BJ (cell line): ENCODE measurements at places on chromosomes 2 and 18. TPM values are rescaled to one million over a fixed set of nuclear protein-coding genes. Genes with fewer than 3 reads are reported as not detected.

Gene FN1
- 4,778 and 5,814 TPM in 2 replicates for polyA plus RNA-seq

Gene CTAGE1
- 0.06 TPM in 1 of 2 replicates, not detected in the other for polyA plus RNA-seq

Gene DSG2
- 0.01 TPM in 2 replicates for polyA plus RNA-seq

Gene EMILIN2
- 7.0 and 7.6 TPM in 2 replicates for polyA plus RNA-seq

Gene SIX2
- 0.23 and 0.36 TPM in 2 replicates for polyA plus RNA-seq

Gene HMSD
- polyA plus RNA-seq, result 0.26 and 0.39 TPM in 2 replicates

Gene CD8B2
- polyA plus RNA-seq, result not detected in 2 replicates

- no peak for DNase-seq
Measured at GRCh38 chr2:70566464-70566863, 12.8 kb upstream of the TGFA start.

DNA sequence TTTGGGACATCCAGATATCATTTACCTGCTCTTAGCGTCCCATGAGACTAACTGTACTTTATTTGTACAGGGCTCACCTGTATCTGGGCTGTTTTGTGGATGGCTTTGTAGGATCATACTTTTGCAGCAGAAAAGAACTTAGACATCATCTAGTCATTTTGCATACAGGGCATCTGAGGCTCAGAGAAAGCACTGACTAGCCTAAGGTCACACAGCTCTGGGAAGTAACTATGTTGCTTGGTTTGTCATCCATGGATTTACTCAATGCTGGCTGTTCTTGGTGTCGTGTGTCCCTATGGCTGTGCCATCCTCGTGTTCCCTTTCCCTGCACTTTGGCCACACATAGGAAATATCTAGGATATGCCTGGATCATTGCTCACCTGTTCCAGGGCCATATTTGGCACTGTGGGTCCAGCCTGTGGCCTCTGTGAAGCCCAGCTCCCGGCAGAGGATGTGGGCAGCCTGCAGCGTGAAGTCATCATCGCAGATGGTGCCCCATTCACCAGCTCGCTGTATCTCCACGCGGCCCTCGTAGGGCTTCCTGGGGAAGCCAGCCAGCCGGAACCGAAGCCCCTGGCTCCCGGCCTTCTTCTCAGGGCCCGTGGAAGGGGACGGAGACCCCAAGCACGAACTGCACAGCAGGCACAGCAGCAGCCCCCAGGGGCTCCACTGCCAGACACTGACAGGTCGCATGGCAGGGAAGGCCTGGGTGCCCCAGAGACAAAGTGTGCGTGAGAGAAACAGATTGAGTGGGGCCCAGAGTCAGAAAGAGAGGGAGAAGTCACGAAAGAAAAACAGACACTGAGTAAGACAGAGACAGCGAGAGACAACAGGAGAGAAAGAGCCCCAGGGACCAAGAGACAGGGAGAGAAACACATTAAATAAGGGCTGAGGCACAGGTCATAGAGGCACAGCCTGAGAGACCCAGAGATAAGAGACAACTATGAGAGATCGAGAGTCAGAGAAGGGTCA, 1.5 kb downstream of the LOXL3 start:
- no peak for DNase-seq

- no peak for DNase-seq
Measured at GRCh38 chr2:125313806-125314205, 1288.7 kb downstream of the CNTNAP5 start.

- no peak for DNase-seq
Measured at GRCh38 chr2:26721115-26722032, 28.9 kb downstream of the KCNK3 start.

GRCh38 chr18:3985020-3985419, 470.1 kb downstream of the DLGAP1 start:
- DNase-seq, result no peak

DNA sequence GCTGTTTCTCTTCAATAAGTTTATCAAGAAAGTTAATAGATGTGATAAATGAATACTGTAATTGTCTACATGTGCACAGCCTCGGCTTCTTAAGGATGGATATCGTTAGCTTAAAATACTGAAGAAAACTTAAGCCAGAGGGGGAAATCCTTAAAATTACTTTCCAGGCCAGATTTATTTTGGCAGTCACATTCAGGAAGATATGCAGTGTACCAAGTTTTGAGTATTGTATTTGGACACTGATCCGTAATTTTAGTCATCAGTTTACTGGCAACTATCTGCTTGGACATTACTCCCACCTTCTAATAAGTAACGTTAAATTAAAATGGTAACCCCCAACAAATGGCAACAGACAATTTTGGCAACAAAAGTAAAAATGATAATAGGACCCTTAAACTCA, 770.0 kb upstream of the ZEB2 start:
- DNase-seq, result no peak

- no peak for DNase-seq
Measured at GRCh38 chr2:44200011-44200410, 31.3 kb downstream of the PPM1B start.

GRCh38 chr2:65818873-65819451, 386.6 kb upstream of the SPRED2 start:
- no peak for DNase-seq

- no peak for DNase-seq
Measured at GRCh38 chr18:59272221-59272888, 899 bp downstream of the RAX start.

- DNase-seq, result no peak
Measured at GRCh38 chr2:22691666-22692065, 693.3 kb upstream of the KLHL29 start.

DNA sequence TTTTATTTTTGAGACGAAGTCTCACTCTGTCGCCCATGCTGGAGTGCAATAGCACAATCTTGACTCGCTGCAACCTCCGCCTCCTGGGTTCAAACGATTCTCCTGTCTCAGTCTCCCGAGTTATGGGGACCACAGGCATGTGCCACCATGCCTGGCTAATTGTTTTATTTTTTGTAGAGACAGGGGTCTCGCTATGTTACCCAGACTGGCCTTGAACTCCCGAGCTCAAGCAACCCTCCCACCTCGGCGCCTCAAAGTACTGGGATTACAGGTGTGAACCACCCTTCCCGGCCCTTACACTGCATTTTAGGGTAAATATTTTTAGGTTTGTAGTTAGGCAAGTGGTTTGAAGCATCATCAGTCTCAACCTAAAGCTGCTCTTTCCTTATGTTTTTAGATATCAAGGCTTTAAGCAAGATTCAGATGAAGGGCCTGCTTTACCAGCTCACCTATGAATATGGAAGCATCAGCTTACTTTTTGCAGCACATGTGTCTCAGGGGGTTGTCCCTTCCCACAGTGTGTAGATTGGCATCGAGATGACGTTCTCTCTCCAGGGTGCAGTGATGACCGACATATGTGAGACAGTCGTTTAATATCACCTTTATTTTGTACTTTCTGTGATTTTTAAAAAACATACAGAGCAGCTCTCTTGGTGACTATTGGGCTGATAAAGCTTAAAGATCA, 47.2 kb downstream of the ATIC start:
- no peak for DNase-seq
